Skin of body (tissue), 3 donors: ENCODE measurements at places on chromosomes 6 and 20. TPM values are rescaled to one million over a fixed set of nuclear protein-coding genes. Genes with fewer than 3 reads are reported as not detected.
A peak's percentile ranks its signal among the peaks of the same experiment; 100 is the strongest.

DNA sequence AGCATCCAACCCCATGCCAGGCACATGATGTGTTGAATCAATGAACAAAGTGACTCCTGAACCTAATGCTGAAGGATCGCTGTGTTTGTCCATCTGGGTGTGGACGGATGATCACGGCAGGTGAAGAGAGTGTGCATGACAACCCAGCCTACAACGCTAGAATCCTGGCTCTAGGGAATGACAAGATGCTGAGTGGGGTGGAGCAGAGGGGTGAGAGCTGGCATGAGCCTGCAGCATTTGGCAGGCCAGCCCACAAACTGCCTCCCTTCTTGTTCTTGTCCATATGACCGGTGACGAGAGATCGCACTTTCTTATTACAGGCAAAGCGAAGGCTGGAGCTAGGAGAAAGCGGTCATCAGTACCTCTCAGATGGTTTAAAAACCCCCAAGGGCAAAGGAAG lies 54.7 kb upstream of the CDKAL1 start:
- no peak for DNase-seq

Gene GRM1
- total RNA-seq, result 0.10 TPM

- no peak for DNase-seq
Measured at GRCh38 chr6:20029979-20030378, 182.3 kb downstream of the MBOAT1 start.

GRCh38 chr6:71049198-71049770 lies 92.4 kb upstream of the B3GAT2 start:
- DNase-seq, result no peak

DNA sequence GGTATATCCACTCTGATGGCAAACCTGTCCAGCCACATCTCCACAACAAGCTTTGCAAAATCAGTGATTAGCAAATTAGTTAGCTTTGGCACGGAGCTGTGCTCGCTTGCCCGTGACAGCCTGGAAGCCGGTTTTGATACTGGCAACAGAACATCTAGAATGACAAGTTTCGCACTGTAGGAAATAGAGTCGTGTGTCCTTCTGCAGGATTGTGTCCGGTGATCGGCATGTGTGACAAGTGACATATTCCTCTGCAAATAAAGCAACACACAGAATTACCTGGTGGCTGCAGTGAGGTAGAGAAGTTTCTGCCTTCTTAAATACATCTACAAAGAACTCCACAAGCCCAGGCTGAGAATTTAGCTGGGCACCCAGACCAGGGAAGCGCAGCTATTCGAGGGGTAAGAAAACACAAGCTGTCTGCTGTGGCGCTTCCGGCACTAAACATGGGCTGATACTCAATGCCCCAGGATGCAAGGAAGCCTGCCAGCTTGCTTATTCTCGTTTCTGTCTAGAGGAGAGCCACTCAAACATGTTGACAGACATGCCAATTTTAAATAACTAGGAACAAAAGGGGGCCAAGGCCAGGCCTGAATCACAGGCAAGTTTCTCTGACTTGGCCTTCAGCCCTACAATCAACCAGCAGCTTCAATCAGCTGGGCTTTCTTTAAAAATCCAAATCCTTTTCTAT lies 22.2 kb downstream of the EIF2S2 start:
- DNase-seq, result no peak

Gene MYMX
- total RNA-seq, result 0.49 TPM

GRCh38 chr6:82118150-82118562 lies 129.4 kb downstream of the IBTK start:
- DNase-seq, result no peak

GRCh38 chr6:97626671-97627441 lies 343.8 kb upstream of the MMS22L start:
- peak; percentile 5 for DNase-seq

Gene MEI4
- total RNA-seq, result 0.10 TPM

Gene MAN1A1
- total RNA-seq, result 57.9 TPM

Gene CALHM4
- total RNA-seq, result 0.79 TPM

Gene HSPA12B
- total RNA-seq, result 14.0 TPM
